ENCODE measurements at places on chromosomes 1 and 21.

DNA sequence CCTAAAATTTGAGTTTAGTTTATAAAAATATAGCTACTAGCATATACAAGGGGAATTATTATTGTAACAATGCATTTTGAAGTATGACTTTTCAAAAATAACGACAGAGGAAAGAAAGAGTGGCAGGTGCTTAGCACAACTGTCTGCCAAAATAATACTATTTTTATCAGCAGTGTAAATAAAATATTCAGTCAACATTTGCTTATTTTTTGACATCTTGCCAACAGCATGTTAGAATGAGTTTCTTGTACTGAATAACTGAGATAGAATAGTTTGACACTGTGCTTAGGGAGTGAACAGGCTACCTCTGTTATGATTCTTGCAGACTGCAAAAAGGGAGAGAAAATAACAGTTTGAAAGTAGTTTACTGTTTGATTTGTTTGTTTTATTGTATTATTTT is 909.8 kb downstream of the BRINP3 start:
- no peaks in the 10 kb centered on the region for H3K4me1 ChIP-seq
- H3K4me3 ChIP-seq: no peak overlapping the region
- no peaks in the 10 kb centered on the region for H3K36me3 ChIP-seq
- DNase-seq: no peak
- H3K27me3 ChIP-seq: no peaks in the 10 kb centered on the region
- H3K27ac ChIP-seq: no peak overlapping the region

DNA sequence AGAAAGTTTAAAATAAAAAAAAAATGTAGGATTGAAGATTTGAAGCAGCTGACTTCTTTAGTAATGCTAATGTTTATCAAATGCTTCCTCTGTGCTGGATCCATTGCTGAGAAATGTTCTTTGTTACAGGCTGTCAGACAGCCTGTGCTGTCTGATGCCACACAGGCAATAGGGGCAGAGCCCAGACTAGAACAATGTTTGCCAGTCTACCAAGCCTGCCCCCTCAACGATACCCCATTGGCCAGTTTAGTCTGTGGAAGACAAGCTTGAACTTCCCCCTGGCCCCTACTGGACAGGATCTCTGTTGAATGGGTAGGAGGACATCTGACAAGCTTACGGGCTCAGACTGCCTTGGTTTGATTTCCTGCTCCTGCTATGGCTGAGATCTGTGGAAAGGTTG is 79.4 kb downstream of the PAPPA2 start:
- no peak overlapping the region for H3K4me3 ChIP-seq
- no peak for DNase-seq
- no peaks in the 10 kb centered on the region for H3K4me1 ChIP-seq
- no peak overlapping the region for H3K27ac ChIP-seq

GRCh38 chr1:218991089-218991488 is 182.6 kb upstream of the LYPLAL1 start:
- no peak for DNase-seq
- H3K27me3 ChIP-seq: no peaks in the 10 kb centered on the region
- no peaks in the 10 kb centered on the region for H3K36me3 ChIP-seq
- H3K4me3 ChIP-seq: no peak overlapping the region
- H3K4me1 ChIP-seq: no peaks in the 10 kb centered on the region
- no peak overlapping the region for H3K27ac ChIP-seq

GRCh38 chr1:27469334-27469733 is 20.6 kb downstream of the WASF2 start:
- no peaks in the 10 kb centered on the region for H3K27me3 ChIP-seq
- H3K4me3 ChIP-seq: no peak overlapping the region
- no peaks in the 10 kb centered on the region for H3K4me1 ChIP-seq

DNA sequence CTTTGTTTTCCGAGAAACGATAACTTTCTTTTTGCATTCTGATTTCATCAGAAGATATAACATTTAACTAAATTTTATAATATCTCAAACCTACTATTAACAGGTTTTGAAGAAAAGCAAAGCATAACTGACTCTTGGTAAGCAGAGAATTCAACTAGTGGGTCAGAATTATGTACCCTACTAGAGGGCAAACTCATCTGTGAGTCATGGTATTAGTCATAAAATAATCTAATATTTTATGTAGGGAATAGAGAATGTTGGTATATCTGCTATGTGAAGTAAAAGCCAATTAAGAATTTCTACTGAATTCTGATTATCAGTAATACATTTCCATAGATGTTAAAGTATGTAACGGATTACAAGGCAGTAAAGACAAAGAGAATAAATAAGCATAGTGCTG is 56.8 kb downstream of the USP1 start:
- no peaks in the 10 kb centered on the region for H3K27me3 ChIP-seq
- no peak overlapping the region for H3K27ac ChIP-seq
- DNase-seq: no peak
- peaks cover 3% of the 10 kb centered on the region for H3K4me1 ChIP-seq
- H3K4me3 ChIP-seq: no peak overlapping the region
- peaks cover 13% of the 10 kb centered on the region for H3K36me3 ChIP-seq

- H3K36me3 ChIP-seq: no peaks in the 10 kb centered on the region
- no peak overlapping the region for H3K4me3 ChIP-seq
- no peak overlapping the region for H3K27ac ChIP-seq
- peaks cover 58% of the 10 kb centered on the region for H3K27me3 ChIP-seq
These were observed 493.4 kb downstream of the MATN1 start for GRCh38 chr1:30229960-30230359.

DNA sequence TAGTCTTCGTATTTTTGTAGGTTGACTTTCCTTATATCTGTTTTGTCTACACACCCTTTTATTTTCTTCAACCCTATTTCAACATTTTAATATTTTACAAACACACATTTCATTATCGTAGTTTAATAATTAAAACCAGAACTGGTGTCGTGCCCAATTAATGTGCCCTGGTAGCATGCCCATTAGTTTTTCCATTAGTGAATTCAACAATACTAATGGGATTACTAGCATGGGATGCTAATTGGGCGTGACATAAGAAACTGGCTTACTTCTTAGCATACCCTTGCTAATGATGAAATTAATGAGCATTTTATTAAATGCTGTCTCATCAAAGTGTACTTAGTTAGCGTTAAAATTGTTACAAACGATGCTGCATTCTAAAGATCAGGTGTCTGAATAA is 332.7 kb downstream of the USH2A start:
- H3K27me3 ChIP-seq: no peaks in the 10 kb centered on the region
- DNase-seq: no peak
- no peaks in the 10 kb centered on the region for H3K36me3 ChIP-seq
- no peak overlapping the region for H3K27ac ChIP-seq

GRCh38 chr21:21111309-21111920 is 113.2 kb downstream of the NCAM2 start:
- DNase-seq: no peak
- H3K36me3 ChIP-seq: no peaks in the 10 kb centered on the region
- no peaks in the 10 kb centered on the region for H3K4me1 ChIP-seq
- no peak overlapping the region for H3K27ac ChIP-seq

- no peaks in the 10 kb centered on the region for H3K27me3 ChIP-seq
- no peaks in the 10 kb centered on the region for H3K36me3 ChIP-seq
- no peak for DNase-seq
- H3K4me3 ChIP-seq: no peak overlapping the region
- no peaks in the 10 kb centered on the region for H3K4me1 ChIP-seq
These were observed 35.9 kb downstream of the ZNF496 start for GRCh38 chr1:247295746-247296145.

- H3K27ac ChIP-seq: peak overlapping the region; percentile 99
- H3K27me3 ChIP-seq: no peaks in the 10 kb centered on the region
- peak; percentile 64 for DNase-seq
- peak overlapping the region; percentile 70 for H3K4me3 ChIP-seq
- peaks cover 49% of the 10 kb centered on the region for H3K4me1 ChIP-seq
- peaks cover 48% of the 10 kb centered on the region for H3K36me3 ChIP-seq
These were observed 2.2 kb downstream of the RUNX1 start for GRCh38 chr21:35046880-35047229.

GRCh38 chr1:71755441-71755840 is 526.9 kb downstream of the NEGR1 start:
- no peaks in the 10 kb centered on the region for H3K36me3 ChIP-seq
- no peak overlapping the region for H3K27ac ChIP-seq
- DNase-seq: no peak
- no peak overlapping the region for H3K4me3 ChIP-seq
- H3K4me1 ChIP-seq: no peaks in the 10 kb centered on the region

DNA sequence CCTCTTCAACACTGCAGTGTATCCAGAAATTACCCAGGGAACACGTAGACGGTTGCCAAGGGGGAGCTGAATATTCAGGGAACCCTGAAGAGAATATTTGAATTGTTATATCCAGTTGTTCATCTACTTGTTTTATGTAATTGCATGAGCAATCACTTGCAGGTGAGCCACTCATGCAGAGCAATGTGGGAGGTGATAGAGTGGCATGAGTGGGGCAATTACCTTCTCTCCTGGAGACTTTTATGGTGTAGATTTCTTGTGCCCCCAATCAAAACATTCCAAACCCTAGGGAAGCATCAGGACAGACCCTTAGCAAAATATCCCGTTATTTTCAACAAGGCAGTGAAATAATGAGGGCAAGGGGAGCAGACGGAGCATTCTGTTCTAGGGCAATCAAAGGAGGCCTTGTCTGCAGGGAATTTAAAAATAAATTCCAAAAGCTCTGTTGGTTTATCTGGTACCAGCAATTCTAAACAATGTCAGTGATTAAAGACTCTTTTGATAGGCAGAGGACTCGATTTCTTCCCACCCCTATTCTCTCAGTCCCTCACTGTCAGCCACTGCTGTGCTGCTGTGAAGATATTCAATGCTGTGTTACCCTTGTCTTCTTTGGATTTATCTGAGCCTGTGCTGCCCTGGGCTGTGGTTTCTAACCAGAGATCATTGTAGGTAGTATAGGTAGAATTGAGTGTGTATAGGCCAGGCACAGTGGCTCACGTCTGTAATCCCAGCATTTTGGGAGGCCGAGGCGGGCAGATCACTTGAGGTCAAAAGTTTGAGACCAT is 180.2 kb upstream of the MAP1LC3C start:
- peaks cover 3% of the 10 kb centered on the region for H3K27me3 ChIP-seq
- no peaks in the 10 kb centered on the region for H3K4me1 ChIP-seq
- no peak overlapping the region for H3K27ac ChIP-seq
- no peaks in the 10 kb centered on the region for H3K36me3 ChIP-seq
- no peak for DNase-seq
- no peak overlapping the region for H3K4me3 ChIP-seq

- no peak overlapping the region for H3K4me3 ChIP-seq
- DNase-seq: no peak
- no peaks in the 10 kb centered on the region for H3K27me3 ChIP-seq
- H3K36me3 ChIP-seq: peaks cover 5% of the 10 kb centered on the region
These were observed 45.6 kb downstream of the ENAH start for GRCh38 chr1:225607355-225607754.

- no peak overlapping the region for H3K4me3 ChIP-seq
- DNase-seq: no peak
- H3K4me1 ChIP-seq: no peaks in the 10 kb centered on the region
- no peak overlapping the region for H3K27ac ChIP-seq
- no peaks in the 10 kb centered on the region for H3K36me3 ChIP-seq
- peaks cover 8% of the 10 kb centered on the region for H3K27me3 ChIP-seq
These were observed 95.5 kb upstream of the TPTE start for GRCh38 chr21:10425856-10426255.

- no peaks in the 10 kb centered on the region for H3K36me3 ChIP-seq
- no peak overlapping the region for H3K4me3 ChIP-seq
- no peak for DNase-seq
These were observed 134.5 kb upstream of the PKN2 start for GRCh38 chr1:88549536-88549935.

- no peak overlapping the region for H3K4me3 ChIP-seq
- peaks cover 30% of the 10 kb centered on the region for H3K27me3 ChIP-seq
- no peak for DNase-seq
- no peaks in the 10 kb centered on the region for H3K4me1 ChIP-seq
These were observed 4.3 kb upstream of the FCRL3 start for GRCh38 chr1:157704878-157705277.

- H3K4me1 ChIP-seq: no peaks in the 10 kb centered on the region
- H3K36me3 ChIP-seq: no peaks in the 10 kb centered on the region
- DNase-seq: no peak
These were observed 16.6 kb downstream of the CDKN2C start for GRCh38 chr1:50986653-50987052.

GRCh38 chr1:69082312-69082711 is 485.4 kb upstream of the LRRC7 start:
- no peaks in the 10 kb centered on the region for H3K27me3 ChIP-seq
- no peak overlapping the region for H3K4me3 ChIP-seq
- H3K27ac ChIP-seq: no peak overlapping the region

- H3K4me3 ChIP-seq: no peak overlapping the region
- peak; percentile 100 for DNase-seq
- peak overlapping the region; percentile 46 for H3K27ac ChIP-seq
- H3K4me1 ChIP-seq: peaks cover 46% of the 10 kb centered on the region
- peaks cover 32% of the 10 kb centered on the region for H3K36me3 ChIP-seq
These were observed 17.2 kb downstream of the RBM15 start for GRCh38 chr1:110356379-110356778.

DNA sequence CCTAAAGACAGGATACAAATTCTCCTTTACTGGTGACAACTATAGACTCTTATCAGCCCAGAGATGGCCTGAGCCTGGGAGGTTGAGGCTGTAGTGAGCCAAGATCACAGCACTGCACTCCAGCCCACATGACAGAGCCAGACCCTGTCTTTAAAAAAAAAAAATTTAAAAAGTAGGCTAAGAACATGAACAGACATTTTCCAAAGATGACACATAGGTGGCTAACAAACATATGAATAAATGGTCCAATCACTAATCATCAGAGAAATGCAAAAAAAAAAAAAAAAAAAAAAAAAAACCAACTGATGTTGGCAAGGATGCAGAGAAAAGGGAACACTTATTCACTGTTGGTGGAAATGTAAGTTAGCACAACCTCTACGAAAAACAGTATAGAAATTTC is 65.0 kb downstream of the TOR3A start:
- no peak overlapping the region for H3K4me3 ChIP-seq
- H3K4me1 ChIP-seq: peaks cover 34% of the 10 kb centered on the region
- H3K36me3 ChIP-seq: no peaks in the 10 kb centered on the region
- H3K27me3 ChIP-seq: no peaks in the 10 kb centered on the region

DNA sequence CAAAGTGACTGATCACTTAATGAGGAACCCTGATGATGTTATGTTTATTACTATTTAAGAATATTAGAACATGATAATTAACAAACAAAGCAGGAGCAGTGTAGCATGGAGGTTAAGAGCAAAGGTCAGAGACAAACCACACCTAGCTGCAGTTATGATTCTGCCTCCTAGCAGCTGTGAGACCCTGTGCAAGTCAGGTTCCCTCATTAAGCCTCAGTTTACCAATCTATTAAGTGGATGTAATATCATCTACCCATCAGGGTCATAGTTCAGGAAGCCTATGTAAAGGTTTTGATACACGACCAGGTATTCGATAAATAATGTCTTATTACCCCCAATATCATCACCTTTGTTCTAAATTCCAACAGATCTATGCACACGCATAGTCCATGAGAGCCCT is 32.0 kb downstream of the DUSP10 start:
- H3K4me1 ChIP-seq: peaks cover 14% of the 10 kb centered on the region
- H3K4me3 ChIP-seq: no peak overlapping the region
- no peaks in the 10 kb centered on the region for H3K27me3 ChIP-seq
- no peak for DNase-seq

DNA sequence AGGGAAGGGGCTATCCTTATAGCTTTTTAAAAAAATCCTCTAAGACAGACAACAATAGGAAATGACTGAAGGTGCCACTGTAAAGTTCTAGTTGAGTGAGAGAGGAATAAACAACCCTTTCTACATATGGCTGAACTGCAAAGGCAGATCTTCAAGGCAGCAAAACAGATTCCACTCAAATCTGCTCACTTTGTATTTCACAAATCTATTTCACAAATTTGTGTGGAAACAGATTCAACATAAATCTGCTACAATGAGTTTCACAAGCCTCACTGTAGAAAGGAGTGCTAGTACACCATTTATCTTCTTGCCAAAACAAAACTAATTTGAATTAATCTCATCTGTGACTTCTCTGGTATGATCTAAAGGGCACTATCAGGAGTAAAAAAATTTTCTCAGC is 451.3 kb downstream of the PLA2G4A start:
- no peaks in the 10 kb centered on the region for H3K36me3 ChIP-seq
- no peaks in the 10 kb centered on the region for H3K4me1 ChIP-seq
